ENCODE measurements at places on chromosomes 2 and 18.

- no peaks in the 10 kb centered on the region for H3K4me1 ChIP-seq
- H3K4me3 ChIP-seq, result no peak overlapping the region
- H3K27ac ChIP-seq, result no peak overlapping the region
- no peak for DNase-seq
- no peaks in the 10 kb centered on the region for H3K36me3 ChIP-seq
These were observed 646.7 kb upstream of the ZNF804A start for GRCh38 chr2:183951630-183952029.

DNA sequence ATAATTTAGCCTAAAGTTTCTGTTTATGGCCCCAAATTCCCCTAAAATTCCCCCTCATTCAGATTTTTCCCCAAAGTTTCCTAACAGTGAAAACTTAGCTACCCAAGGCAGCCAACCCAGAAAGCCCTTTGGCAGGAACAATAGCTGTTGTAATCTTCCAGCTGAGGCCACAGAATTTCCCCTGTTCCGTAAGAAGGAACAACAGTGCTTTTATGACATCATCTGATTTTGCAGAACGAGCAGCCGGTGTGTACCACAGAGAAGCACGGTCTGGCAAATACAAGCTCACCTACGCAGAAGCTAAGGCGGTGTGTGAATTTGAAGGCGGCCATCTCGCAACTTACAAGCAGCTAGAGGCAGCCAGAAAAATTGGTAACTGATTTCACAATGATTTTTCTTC, 6.3 kb downstream of the TNFAIP6 start:
- no peak overlapping the region for H3K4me3 ChIP-seq
- H3K4me1 ChIP-seq, result peaks cover 4% of the 10 kb centered on the region
- no peak overlapping the region for H3K27ac ChIP-seq
- H3K36me3 ChIP-seq, result no peaks in the 10 kb centered on the region

DNA sequence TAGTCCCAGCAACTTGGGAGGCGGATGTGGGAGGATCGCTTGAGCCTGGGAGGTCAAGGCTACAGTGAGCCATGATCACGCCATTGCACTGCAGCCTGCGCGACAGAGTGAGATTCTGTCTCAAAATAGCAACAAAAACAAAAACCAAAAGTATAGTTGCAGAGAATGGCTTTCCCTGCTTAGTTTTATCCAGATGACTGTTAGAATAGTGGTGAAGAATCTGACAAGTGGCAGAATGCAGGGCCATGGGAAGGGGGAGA, 53.8 kb downstream of the NEDD4L start:
- H3K36me3 ChIP-seq, result no peaks in the 10 kb centered on the region
- no peak overlapping the region for H3K27ac ChIP-seq
- no peaks in the 10 kb centered on the region for H3K27me3 ChIP-seq
- peaks cover 17% of the 10 kb centered on the region for H3K4me1 ChIP-seq
- no peak for DNase-seq
- H3K4me3 ChIP-seq, result no peak overlapping the region

- H3K27me3 ChIP-seq, result no peaks in the 10 kb centered on the region
- peaks cover 8% of the 10 kb centered on the region for H3K4me1 ChIP-seq
- H3K36me3 ChIP-seq, result no peaks in the 10 kb centered on the region
These were observed 21.6 kb downstream of the DSG4 start for GRCh38 chr18:31398191-31398590.
